ENCODE measurements at places on chromosomes 2 and 18. TPM values are rescaled to one million over a fixed set of nuclear protein-coding genes. Genes with fewer than 3 reads are reported as not detected.

EVX2 gene
- not detected for total RNA-seq

GRCh38 chr2:232689152-232689910 lies 7.8 kb upstream of the GIGYF2 start:
- no peaks in the 10 kb centered on the region for H3K36me3 ChIP-seq
- H3K27me3 ChIP-seq = no peaks in the 10 kb centered on the region
- H3K4me1 ChIP-seq = no peaks in the 10 kb centered on the region
- H3K4me3 ChIP-seq = no peak overlapping the region
- no peak overlapping the region for H3K27ac ChIP-seq

DNA sequence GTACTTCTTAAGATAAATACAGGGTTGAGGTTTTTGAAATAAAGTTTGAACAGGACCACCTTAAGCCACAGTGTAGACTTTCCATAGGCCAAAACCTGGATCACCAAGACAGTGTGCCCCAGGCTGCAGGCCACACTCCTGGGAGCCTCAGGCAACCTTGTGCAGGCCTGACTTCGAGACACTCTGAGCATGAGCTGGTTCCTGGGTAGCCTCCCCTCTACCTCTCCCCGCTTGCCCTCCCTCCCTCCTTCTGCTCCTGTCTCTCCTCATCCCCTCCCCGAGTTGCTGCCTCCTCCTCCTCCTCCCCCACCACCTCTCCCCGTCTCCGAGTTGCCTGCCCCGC lies 10.6 kb upstream of the PROC start:
- H3K27ac ChIP-seq = peak overlapping the region; percentile 56
- peaks cover 25% of the 10 kb centered on the region for H3K4me1 ChIP-seq
- no peaks in the 10 kb centered on the region for H3K36me3 ChIP-seq
- no peak for DNase-seq

DNA sequence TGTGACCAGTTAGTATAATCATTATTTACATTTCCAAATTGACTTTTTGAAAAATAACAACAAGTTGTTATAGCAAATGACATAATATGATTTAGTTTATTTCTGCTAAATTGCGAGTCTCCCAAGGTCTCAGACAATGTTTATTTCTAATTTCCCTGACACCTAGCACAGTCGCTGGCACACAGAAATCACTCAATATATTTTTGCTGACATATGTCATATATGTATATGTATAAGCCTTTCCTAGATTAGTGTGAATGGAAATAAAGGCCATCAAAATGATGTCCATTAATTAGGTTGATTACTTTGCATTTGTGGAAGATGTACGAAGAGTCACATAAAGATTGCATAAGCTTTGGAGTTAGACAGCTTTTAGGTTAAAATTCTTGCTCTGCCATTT lies 136.7 kb upstream of the CDH2 start:
- no peak overlapping the region for H3K27ac ChIP-seq
- no peaks in the 10 kb centered on the region for H3K36me3 ChIP-seq
- H3K27me3 ChIP-seq = no peaks in the 10 kb centered on the region
- no peak overlapping the region for H3K4me3 ChIP-seq
- no peak for DNase-seq

DNA sequence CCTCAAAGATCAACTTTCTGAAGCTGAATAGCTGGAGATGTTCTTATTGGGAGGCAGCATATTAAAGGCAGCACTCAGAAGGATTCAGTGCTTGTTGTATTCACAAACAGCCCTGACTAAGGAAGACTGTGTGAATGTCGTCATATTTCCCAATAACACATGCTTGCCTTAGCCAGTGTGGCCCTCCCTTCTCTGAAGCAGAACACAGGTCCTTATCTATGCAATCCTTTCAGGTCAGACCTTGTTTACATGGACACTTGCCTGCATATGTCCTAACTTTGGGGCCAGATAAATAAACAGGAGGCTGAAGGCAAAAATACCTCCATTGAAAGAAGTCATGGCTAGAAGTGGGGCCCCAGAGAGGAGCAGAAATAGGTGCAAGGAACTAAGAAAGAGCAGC lies 97.2 kb downstream of the SLC4A3 start:
- no peaks in the 10 kb centered on the region for H3K27me3 ChIP-seq
- H3K27ac ChIP-seq = no peak overlapping the region
- no peaks in the 10 kb centered on the region for H3K36me3 ChIP-seq
- H3K4me1 ChIP-seq = no peaks in the 10 kb centered on the region
- no peak overlapping the region for H3K4me3 ChIP-seq
- DNase-seq = no peak

- H3K4me3 ChIP-seq = no peak overlapping the region
- no peak for DNase-seq
- H3K27ac ChIP-seq = no peak overlapping the region
- no peaks in the 10 kb centered on the region for H3K27me3 ChIP-seq
- H3K36me3 ChIP-seq = no peaks in the 10 kb centered on the region
Observed at GRCh38 chr18:31516437-31516836, 18.5 kb downstream of the DSG2 start.

DNA sequence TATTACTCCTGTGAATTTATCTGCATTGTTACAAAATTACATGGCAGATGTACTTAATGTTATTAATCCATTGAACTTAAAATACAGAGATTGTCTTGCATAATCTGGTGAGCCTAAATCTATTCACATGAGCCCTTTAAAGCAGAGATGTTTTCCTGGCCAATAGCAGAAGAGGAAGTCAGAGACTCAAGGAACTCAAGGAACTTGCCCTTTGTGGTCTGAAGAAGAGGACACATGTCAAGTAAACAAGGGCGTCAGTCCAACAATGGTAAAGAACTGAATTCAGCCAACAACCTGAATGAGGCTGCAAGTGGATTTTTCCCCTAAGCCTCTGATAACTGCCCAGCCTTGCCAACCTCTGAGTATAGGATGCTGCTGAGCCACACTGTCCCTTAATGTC lies 356.3 kb upstream of the PKDCC start:
- H3K36me3 ChIP-seq = no peaks in the 10 kb centered on the region
- H3K4me3 ChIP-seq = no peak overlapping the region
- H3K27me3 ChIP-seq = no peaks in the 10 kb centered on the region
- DNase-seq = no peak
- H3K27ac ChIP-seq = no peak overlapping the region

CCDC74B gene
- total RNA-seq = not detected

GRCh38 chr2:162506706-162507105 lies 162.8 kb downstream of the GCA start:
- no peaks in the 10 kb centered on the region for H3K4me1 ChIP-seq
- no peaks in the 10 kb centered on the region for H3K36me3 ChIP-seq
- H3K4me3 ChIP-seq = no peak overlapping the region

- H3K36me3 ChIP-seq = no peaks in the 10 kb centered on the region
- H3K4me3 ChIP-seq = no peak overlapping the region
- peaks cover 3% of the 10 kb centered on the region for H3K27me3 ChIP-seq
- no peak for DNase-seq
Observed at GRCh38 chr2:130263606-130264005, 65.4 kb upstream of the TUBA3E start.

GPR55 gene
- total RNA-seq = 24.4 TPM

DNA sequence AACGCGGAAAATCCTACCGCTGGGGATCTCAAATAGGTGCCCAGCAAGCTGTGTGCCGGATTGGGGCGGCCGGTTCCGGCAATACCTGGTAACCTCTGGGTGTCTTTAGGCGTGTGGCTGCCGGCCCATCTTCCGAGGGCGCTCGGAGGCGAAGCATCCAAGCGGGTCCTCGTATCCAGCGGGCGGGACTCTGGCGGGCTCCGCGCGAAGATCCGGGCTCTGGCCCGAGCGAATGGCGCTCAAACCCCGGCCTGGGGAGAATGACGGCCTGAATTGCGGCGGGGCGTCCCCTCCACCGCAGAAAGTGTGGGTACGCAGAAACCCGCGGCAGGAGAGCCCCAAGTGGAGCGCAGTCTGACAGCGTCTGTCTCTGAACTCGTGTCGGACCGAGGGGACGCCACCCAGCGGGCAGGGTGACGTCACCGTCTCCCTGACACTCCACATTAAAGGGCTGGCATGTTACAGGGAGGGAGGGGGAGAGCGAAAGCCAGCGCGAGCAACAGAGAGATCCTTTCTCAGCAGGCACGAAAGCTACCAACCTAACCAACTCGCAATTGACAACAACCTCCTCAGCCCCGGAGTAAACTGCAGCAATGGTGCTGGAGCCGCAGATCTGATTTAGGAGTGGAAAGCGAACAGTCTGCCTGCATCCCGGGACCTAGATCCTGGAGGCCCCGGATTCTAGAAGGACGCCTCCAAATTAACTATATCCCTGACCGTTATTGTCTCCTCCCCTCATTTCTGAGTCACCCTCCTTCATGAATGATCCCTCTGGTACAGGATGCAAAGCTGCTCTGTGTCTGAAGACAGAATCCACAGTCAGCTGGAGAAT lies at the start of gene SKOR2:
TSS of gene SKOR2 (minus strand) at position 372 of the 832 bp plus-strand sequence. CDS start 2,477 bp downstream, outside the sequence.
- H3K4me3 ChIP-seq = no peak within 1 kb of the TSS
- no peak for DNase-seq
- H3K27me3 ChIP-seq = peaks cover 53% of the 10 kb centered on the region

LHCGR gene
- total RNA-seq = not detected

- no peak overlapping the region for H3K4me3 ChIP-seq
- H3K27ac ChIP-seq = no peak overlapping the region
- peaks cover 94% of the 10 kb centered on the region for H3K36me3 ChIP-seq
- no peak for DNase-seq
- no peaks in the 10 kb centered on the region for H3K27me3 ChIP-seq
- H3K4me1 ChIP-seq = no peaks in the 10 kb centered on the region
Observed at GRCh38 chr2:54624591-54625071, 98.8 kb upstream of the EML6 start.

- no peak for DNase-seq
- H3K36me3 ChIP-seq = no peaks in the 10 kb centered on the region
- peaks cover 28% of the 10 kb centered on the region for H3K4me1 ChIP-seq
- no peaks in the 10 kb centered on the region for H3K27me3 ChIP-seq
- H3K27ac ChIP-seq = peak overlapping the region; percentile 50
- peak overlapping the region; percentile 63 for H3K4me3 ChIP-seq
Observed at GRCh38 chr2:136239079-136239685, 121.2 kb upstream of the CXCR4 start.

DNA sequence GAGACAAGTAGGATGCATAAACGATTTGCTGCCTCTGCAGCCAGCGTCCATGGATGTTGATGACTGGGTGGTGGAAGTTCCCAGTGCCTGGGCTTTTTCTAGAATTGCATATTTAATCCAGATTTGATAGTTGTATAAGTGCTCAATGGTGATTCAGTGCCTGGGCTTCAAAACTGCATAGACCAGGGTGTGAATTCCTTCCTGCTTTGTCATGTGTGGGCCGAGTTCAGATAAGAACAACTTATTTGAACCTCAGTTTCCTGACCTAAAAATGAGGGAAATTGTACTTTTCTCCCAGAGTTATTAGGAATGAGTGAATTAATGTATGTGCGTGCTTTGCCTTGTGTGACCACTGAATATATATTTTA lies 154.6 kb downstream of the WDSUB1 start:
- no peak overlapping the region for H3K27ac ChIP-seq
- H3K4me1 ChIP-seq = no peaks in the 10 kb centered on the region
- DNase-seq = no peak
- H3K4me3 ChIP-seq = no peak overlapping the region
- no peaks in the 10 kb centered on the region for H3K36me3 ChIP-seq

NCKAP5 gene
- total RNA-seq = not detected

DNA sequence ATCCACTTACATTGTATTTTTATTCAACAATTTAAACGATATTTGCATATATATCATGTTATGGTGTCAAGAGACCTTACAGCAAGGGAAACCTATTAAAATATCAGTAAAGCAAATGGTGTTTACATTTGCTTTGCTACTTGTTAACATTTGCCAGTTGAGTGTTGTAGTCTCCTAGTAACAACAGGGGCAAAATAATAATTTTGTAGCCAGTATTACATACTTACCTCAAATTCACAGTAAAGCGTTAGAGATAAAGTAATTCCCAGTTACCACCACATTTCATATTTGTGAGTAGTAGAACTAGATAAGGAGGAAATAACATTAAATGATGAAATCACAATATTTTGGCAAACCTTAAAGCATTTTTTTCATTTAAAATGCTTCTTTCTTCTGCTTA lies 71.3 kb downstream of the FASTKD2 start:
- no peaks in the 10 kb centered on the region for H3K36me3 ChIP-seq
- H3K27ac ChIP-seq = no peak overlapping the region
- H3K4me1 ChIP-seq = no peaks in the 10 kb centered on the region
- DNase-seq = no peak
